NCI-H1417 (cell line): ENCODE measurements at places on chromosomes 13 and 19.

GRCh38 chr19:15126131-15126910 is 19.1 kb downstream of the SYDE1 start:
- no peak for DNase-seq

GRCh38 chr13:46530084-46530935 is 22.7 kb upstream of the LRCH1 start:
- DNase-seq: no peak

DNA sequence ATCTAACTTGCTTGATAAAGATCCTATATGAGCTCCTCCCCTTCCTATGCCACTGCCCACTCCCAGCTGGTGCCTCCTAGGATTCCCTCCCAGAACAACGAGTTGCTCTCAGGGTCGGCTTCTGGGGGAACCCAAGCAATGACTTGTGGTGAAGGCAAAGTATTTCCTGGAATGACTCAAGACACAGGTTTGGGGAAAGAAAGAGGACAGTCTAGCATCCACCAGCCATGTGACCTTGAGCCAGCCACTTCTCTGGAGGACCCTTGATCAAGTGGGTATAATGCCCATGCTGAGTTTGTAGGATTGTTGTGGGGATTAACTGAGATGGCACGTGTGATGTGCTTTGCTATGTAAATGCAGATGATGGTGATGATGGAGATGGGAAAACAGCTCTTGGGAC is 33.0 kb downstream of the MBD3L2B start:
- DNase-seq: no peak

DNA sequence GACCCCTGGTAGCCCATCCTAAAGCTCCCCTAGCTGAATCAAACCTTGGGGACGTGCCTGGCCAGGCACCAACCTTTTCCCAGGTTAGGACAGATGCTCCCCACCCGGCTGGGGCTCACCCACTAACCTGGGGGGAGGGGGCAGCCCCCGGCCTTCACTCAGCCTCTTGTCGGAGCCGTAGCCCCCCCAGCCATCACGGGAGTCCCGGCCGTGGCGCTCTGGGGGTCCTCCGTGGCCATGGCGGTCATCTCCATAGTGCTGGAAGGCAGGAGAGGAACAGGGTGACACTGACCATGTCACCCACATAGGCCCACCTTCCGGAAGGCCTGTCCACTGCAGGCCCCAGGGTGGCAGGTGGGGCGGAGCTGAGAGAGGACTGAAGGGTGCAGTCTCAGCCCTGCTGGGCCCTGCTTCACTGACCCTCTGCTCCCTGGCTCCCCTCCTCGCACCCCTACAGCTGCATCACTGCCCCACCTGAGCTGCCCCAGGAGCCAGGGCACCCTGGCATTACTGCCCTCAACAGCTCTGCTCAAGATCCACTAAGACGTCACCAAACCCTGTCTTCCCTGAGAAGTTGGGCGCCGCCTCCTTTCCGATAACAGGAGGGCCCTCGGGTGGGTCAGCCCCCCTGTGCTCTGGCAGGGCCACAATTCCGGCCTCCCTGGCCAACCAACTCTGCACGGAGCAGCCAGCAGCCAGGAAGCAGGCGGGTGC is 22.6 kb upstream of the TINCR start:
- DNase-seq: no peak

GRCh38 chr13:45433381-45433790 is 15.2 kb upstream of the SLC25A30 start:
- DNase-seq: no peak

GRCh38 chr13:37686501-37686900 is 87.9 kb upstream of the POSTN start:
- DNase-seq: no peak

DNA sequence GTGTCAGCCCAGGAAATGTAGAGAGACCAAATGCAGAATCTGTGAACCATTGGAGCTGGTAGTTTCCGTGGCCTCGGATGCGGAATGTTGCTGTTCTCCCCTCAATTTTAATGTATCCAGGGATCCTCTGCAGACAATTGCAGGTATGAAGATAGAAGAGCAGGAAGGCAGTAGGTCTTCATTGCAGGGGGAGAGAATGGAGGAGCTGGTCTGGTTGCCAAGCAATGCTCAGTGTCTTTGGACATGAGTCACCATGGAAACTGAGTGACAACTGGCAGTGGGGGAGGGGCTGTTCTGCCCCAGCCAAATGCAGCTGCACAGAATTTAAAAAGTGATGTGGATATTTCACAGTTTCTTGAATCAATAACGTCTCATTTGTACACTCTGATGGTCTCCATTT is 56.1 kb upstream of the ZNF835 start:
- DNase-seq: peak; percentile 4

DNA sequence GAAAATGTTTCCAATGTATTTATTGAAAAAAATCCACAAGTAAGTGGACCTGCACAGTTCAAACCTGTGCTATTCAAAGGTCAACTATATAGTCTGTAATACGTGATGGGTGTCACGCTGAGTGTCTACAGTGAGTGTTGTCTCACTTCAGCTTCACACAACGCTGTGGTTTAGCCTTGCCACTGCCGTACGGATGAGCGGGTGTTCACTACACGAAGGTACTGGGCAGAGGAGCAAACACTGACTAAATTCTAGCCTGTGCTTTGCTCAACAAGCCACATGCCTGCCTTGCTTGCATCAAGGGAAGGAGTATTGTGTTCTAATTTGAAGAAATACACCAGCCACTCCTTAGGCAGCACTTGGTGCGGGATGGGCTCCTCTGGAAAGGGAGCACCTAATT is 3.4 kb upstream of the FFAR3 start:
- no peak for DNase-seq

- DNase-seq: no peak
Measured at GRCh38 chr19:14363183-14364097, 17.8 kb upstream of the ADGRE5 start.

DNA sequence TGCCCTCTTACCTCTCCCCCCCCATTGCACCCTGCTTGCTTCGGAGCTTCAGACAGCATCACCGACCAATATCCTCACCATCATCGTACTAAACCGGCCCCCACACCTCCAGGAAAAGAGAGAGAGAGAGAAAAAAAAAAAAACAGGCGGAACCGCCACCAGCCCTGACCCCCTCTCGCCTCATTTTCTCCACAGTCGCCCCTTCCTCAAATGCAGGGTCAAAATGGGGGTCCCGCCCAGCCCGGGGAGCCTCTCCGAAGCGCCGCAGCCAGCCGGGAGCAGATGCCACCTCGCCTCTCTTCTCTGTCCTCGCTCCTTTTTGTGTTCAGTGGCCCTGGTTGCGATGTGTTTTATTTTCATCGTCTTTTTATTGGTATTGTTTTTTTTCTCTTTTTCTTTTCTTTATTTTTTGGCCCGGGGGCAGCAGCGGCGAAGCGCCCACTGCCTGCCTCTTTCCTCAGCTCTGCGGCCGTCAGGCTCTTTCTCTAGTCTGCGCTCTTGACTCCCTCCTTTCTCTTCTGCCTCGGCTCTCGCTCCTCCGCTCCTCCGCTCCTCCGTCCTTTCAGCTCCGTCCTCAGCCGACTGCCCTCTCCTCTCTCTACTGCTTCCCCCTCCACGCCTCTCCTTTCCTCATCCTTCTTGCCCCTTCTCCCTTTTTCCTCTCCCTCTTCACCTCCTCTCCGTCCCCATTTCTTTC is 41.4 kb downstream of the DEDD2 start:
- DNase-seq: peak; percentile 40

DNA sequence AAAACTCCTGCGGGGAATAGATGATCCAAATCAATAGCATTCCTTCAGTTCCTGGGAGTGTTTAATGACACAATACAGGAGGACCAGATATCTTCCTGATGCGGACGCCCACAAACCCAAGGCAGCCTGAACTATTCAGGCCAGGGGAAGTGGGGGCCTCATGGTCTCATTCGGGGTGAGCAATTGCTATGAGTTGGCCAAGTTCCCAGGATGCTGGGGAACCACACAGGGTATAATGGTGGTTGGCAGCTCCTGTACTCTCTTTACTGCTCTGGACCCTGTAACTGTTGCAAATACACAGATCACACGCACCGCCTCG is 401.2 kb downstream of the IRS2 start:
- DNase-seq: no peak

DNA sequence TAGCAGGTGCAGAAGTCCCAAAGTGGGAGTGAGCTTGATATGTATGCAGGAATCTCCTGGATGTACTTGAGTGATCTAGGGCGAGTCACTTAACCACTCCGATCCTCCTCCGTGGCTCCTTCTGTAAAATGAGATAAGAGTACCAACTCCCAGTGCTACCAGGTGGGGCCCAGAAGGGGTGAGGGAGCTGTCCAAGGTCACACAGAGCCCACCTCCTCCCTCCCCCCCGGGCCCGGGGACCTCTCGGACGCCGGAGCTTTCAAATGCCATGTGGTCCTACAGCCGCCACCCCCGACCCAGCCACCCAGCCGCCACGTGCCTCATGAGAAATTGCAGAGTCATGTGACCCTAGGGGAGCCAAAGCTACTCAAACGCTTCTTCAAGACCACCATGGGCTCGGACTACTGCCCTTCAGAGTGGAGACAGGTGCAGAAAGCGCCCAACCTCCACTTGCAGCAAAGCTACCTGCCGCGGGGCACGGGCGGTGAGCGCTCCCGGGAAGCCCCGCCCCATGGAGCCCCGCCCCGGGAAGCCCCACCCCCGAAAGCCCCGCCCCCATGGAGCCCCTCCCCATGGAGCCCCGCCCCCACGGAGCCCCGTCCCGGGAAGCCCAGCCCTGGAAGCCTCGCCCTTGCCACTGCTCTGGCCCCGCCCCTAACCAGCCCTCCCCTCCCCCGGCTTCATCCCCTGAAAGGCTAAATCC is 10.1 kb upstream of the ZNF358 start:
- peak; percentile 71 for DNase-seq

- no peak for DNase-seq
Measured at GRCh38 chr19:48963371-48964204, 1.5 kb upstream of the FTL start.

- DNase-seq: no peak
Measured at GRCh38 chr13:57724486-57725272, 93.1 kb downstream of the PCDH17 start.

- no peak for DNase-seq
Measured at GRCh38 chr13:94309576-94309975, 169.9 kb downstream of the DCT start.
